ENCODE measurements at places on chromosomes 5 and 9.

- no peak for DNase-seq
These were observed 141.5 kb downstream of the OSTF1 start for GRCh38 chr9:75229605-75230332.

- DNase-seq = no peak
These were observed 9.2 kb upstream of the RASA1 start for GRCh38 chr5:87258507-87258906.

- no peak for DNase-seq
These were observed 281.6 kb downstream of the SEMA5A start for GRCh38 chr5:9264301-9264700.

GRCh38 chr5:173745123-173745522, 128.7 kb upstream of the BOD1 start:
- DNase-seq = no peak

- DNase-seq = no peak
These were observed 119.9 kb downstream of the KDM4C start for GRCh38 chr9:6877671-6878161.

GRCh38 chr5:157050050-157050449, 8.9 kb downstream of the HAVCR1 start:
- DNase-seq = no peak

DNA sequence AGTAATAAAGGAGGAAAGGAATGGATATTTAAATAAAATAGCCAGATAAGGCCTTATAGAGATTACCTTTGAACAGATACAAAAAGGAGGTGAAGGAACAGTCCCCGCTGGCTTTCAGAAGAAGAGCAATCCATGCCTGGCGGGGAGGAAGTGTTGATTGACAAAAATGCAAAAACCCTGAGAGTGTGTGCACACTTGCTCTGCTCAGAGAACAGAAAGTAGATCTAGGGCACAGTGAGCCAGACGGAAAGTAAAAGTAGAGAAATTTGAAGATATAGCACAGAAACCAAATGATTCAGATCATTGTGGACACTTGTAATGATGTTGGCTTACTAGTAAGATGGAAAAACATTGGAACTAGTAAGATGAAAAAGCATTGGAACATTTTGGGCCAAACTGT, 720.6 kb downstream of the PTPRD start:
- DNase-seq = no peak

GRCh38 chr5:9716838-9717281, 86.7 kb upstream of the TAS2R1 start:
- no peak for DNase-seq

- DNase-seq = no peak
These were observed 18.9 kb downstream of the FAM78A start for GRCh38 chr9:131257266-131258025.

- no peak for DNase-seq
These were observed 159.2 kb upstream of the WWC1 start for GRCh38 chr5:168132241-168132641.

GRCh38 chr5:2382776-2383697, 368.4 kb downstream of the IRX2 start:
- no peak for DNase-seq

DNA sequence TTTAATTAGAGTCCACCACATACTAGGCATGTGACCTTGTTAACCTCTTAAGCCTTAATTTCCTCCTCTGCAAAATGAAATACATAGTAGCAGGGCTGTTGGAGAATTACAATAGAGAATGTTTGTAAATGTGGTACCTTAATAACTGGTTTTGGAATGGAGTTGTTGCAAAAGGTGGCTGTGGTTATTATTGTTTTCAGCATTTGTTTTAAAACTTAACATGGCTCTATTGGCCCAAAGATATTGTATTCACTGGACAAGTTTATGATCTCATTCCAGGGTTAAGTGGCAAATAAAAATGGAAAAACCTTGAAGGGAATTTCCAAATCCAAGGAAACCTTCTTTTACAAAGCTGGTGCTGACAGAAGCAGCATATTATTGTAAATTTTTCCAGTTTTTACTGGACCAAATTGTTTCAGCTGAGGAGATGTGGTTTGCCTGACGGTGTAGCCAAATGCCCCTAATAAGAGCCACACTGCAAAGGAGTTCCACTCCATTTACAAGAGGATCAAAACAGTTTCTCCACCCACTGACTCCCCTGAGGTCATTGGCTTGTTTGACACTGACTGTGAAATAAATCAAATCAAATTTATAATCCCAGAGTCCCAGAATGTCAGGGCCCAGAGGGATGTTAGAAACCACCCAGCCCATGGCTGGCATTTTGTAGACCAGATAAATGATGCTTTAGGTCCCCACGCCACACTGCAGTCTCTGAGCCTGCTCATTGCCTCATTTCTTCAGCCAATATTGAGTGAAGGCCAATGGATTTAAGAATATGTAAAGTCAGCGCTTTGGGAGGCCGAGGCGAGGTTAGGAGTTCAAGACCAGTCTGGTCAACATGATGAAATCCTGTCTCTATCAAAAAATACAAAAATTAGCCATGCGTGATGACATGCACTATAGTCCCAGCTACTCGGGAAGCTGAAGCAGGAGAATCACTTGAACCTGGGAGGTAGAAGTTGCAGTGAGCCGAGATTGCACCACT, 45.2 kb downstream of the ADRA1B start:
- DNase-seq = no peak

DNA sequence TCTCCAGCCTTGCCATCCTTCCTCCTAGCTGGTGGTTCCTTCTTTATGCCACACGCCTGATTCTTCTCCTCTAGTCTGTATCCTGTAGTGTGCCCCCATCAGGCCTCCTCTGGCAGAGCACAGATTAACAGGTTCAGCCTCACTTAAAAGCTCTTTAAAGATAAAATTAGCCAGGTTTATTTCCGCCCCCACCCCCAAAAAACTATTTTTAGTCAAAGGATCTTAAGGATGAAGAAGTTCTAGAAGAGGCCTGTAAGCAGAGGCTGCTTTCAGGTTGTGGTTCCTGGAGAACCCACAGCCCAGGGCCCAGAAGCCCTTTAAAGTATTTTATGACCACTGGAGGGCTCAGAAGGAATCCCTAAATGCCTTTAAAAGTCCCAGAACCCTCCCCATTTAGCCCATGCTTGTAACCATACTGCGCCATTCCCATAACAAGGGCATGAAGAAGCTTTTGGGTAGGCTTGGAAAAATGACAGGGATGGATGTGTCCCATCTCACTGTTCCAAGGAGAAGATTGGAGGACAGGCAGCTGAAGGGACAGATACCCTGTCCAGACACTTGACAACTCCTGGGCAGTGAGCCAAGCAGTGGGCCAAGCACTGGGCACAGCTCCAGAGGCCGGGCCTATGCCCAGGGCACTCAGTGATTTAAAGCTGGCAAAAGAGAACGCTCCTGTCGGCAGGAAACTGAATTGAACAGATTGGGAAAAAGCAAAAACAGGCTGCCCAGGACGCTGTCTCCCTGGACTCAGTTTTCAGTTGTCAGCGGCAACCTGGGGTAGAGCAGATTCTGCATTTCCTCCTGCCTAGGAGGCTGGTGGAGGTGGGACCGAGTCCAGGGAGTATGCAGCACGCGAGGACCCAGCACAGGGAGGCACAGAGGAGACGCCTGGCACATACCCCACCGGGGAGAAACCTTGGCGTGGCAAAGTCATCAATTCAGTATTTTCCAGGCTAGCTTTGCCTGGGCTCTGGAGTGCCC, 106.3 kb upstream of the SSBP2 start:
- DNase-seq = no peak

DNA sequence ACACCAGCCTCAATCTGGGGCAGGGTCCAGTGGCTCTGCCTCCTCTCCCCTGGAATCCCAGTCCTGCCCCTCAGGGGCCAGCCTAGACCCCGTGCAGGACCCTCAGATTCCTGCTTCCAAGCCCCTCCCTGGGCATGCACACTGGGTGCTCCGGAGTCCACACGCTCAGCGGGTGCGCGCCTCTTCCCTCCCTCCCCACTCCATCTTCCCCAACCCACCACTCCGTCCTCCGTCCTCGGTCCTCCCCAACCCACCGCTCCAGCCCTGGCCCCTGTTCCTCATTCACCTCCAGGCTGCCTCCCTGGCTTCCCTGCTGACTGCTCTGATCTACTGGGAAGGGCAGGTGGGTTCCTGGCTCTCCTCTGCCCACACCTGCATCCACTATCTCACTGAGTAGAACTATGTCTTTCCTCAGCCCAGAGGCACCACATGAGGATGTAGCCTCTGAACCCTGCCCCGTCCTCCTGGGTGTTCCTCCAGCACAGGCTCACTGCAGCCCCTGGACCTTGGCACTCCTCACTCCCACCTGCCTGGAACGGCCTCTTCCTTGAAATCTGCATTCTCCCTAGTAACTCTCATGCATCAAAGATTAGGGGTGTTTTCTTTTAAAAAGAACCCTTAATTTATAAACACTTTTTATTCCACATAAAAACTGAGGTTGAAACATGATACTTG, 92.8 kb downstream of the CAMSAP1 start:
- no peak for DNase-seq

DNA sequence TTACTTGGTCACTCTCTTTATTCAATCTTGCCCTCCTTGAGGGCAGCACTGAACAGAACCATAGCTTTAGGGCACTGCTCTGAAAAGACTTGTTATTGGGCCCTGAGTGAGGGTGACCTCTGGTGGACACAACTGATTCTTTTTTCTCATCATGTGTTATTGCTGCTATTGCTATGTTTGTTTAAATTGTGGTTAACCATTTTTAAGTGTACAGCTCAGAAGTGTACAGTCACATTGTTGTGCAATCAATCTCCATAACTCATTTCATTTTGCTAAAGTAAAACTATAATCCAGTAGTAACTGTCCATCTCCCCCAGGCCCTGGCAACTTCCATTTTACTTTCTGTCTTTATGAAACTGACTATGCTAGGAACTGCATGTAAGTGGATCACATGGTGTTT, 351.1 kb upstream of the RIOK2 start:
- DNase-seq = no peak

DNA sequence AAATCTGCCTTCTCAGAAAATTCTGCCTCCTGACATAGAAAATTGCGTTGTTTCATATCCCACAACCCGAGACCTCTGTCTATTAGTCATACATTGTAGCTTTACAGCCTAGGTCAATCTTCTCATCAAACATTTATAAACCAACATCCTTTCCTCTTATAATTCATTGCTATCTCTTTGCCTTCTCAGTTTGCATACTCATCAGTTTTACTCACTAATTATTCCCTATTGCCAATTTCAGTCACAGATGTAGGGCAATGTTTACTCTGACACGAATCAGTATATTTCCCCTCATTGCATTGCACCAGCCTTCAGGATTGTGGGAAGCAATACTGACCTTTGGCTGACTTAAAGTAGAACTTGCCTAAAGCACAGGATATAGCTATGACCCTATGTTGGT, 247.2 kb downstream of the CEMIP2 start:
- DNase-seq = no peak

- DNase-seq = peak; percentile 47
These were observed 80.9 kb downstream of the GOLPH3 start for GRCh38 chr5:32092938-32093812.

DNA sequence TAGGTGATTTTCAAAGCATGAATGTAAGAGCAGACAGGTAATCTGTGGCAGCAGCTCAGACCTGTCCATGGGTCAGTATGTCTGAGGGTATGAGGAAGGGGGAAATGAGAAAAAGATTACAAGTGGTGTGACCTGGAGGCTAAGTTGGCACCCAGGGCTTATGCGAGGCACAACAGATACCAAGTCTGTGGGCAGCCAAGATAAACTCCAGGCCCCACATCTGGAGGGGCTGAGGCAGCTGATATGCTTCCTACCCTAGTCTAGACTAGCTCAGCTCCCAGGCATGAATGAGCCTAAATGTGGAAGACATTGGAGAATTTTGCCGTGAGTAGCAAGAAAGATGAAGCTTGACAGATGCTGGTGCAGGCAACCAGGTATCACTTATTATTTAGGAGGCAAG, 151.7 kb downstream of the PIK3R1 start:
- DNase-seq = no peak

DNA sequence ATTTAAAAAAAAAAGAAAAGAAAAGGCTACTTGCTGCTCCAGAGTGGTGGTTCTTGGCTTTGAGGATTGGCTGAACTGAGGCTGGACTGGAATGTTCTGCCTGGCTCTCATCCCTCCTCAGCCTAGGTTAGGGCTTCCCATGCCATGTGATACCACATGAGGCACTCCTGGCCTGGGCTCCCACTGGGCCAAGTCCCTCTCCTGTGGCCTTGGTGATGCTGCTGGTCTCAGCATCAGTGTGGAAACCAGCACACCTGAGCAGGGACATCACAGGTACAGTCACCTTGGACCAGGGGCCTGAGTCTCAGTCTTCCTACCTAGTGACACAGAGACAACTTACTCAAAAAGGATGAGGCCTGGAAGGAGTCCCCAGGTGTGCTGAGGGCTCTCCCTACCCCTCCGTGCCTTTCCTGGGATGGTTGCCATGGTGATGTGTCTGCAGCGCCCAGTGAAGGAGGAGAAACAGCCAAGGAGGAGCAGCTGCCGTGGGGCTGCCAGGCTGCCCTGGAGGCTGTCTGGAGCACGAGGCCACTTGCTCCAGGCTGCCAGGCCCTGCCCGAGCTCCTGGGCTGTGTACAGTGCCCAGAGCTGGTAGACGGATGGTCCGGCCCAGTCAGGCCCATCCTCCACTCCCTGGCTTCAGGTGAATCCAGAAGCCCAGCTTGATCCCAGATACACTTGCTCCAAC, 71.0 kb downstream of the WNK2 start:
- DNase-seq = no peak

DNA sequence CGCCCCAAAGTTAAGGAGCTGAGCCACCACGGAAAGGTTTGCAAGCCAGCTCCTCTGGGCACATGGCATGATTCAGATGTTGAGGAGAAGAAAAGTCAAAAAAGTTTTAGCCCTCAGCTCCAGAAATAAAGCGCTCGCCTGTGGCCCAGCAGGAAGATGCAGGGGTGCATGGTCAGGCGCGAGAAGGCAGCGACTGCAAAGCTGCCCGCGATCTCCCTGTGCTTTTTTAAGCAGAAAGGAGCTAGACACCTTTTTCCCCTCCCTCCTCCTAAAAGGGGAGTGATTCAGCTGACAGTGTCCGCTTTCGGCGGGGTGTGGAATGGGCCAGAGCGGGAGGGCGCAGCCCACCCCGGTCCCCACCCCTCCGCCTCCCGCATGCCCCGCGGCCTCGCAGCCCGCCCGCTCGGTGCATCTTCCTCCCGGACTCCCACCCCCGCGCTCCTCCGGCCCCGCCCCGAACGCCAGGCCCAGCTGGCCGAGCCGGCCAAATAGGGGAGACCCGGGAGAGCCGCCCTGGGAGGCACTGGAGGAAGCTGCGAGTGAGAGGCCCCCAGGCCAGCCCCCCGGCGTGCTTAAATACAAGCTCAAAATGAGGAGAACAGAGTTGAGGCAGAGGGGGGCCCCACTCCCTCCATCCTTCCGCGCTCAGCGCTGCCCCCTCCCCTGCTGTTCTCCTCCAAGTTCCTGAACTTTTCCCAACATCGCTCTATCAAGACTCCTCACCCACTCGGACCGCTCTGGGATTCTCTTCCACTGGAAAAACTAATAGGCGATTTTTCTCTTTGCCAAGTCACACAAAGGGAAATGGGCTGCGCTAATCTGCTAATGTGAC, at the start of gene ADAMTS12:
Gene ADAMTS12, minus strand, starts transcription at position 203 of the 832 bp plus-strand sequence. Its CDS starts 134 bp downstream, at position 69.
- DNase-seq = no peak

DNA sequence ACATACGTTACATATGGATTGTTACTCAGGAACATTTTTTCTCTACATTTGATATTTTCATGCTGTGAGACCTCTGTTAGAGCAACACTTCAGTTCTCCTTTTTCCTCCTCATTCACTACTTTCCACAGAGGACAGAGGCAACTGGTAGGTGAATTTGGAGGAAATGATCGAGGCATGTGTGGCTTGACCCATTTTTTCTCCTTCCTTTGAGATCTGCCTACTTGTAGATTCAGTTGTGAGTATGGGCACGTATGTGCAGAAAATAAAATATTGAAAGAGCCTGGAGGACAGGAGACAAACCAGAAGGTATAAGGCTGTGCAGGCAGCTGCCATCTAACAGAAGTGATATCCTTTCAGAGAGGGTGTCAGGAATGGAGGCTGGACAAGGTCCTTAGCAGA, 19.2 kb upstream of the KIF2A start:
- no peak for DNase-seq

GRCh38 chr9:136626740-136627642, 35.7 kb upstream of the EGFL7 start:
- DNase-seq = no peak

Measured in stimulated activated CD4-positive, alpha-beta T cell treated with anti-CD3 and anti-CD28 coated beads, Interleukin-4, amount 100 ng/mL, for 4 hours (primary cell).